Stimulated activated CD8-positive, alpha-beta memory T cell treated with anti-CD3 and anti-CD28 coated beads, Interleukin-12 subunit alpha, Interleukin-12 subunit beta, amount 100 ng/mL, for 1 hour (primary cell): ENCODE measurements at places on chromosomes 5 and 9.

- DNase-seq = no peak
Observed at GRCh38 chr9:6929441-6930215, 171.9 kb downstream of the KDM4C start.

DNA sequence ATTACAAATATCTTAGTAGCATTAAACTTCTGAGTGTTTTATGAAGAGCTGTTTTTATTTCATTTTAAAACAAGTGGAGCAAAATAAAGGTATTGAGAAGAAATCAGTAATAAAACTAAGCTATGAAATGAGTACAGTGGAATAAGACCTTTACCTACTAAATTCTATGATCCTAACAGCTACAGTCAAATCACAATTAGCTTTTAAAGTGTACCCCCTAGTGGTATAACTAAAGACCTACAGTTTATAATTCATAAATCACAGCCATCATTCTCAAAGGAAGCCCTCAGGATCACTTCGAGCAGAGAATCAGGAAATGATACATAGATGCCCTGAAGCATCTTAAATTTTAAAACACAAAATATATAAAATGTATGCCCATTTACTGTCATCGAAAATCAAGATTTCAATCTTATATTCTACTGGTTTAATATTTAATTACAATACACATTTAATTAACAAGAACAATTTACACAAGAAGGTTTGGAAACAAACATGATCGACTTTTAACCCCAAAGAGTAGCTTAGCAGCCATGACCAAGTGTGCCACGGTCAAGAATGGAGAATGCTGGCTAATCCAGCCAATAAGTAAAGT lies 12.3 kb downstream of the CCNH start:
- no peak for DNase-seq

DNA sequence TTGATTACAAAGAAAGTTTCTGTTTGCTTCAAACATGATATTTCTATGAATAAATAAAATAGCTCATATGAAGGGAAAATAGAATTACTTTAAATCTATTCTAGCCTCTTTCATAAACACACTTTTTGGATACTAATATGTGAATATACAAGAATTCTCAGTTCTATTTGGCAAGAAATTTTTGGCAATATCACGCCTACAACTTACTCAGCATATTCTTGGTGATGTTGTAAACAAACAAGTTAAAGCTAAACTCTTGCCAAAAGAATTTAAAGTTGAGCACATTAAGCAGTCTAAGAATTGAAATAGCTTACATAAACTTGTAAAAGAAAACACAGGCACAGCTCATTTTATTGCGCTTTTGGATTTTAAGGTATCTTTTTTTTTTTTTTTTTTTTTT lies 209.8 kb downstream of the CDH12 start:
- no peak for DNase-seq

- DNase-seq = no peak
Observed at GRCh38 chr5:173556142-173557028, 60.1 kb downstream of the BOD1 start.

GRCh38 chr5:148005788-148006520 lies 57.8 kb upstream of the SPINK5 start:
- DNase-seq = no peak
